Transverse colon (tissue), 4 donors: ENCODE measurements at places on chromosomes 4 and X.

DNA sequence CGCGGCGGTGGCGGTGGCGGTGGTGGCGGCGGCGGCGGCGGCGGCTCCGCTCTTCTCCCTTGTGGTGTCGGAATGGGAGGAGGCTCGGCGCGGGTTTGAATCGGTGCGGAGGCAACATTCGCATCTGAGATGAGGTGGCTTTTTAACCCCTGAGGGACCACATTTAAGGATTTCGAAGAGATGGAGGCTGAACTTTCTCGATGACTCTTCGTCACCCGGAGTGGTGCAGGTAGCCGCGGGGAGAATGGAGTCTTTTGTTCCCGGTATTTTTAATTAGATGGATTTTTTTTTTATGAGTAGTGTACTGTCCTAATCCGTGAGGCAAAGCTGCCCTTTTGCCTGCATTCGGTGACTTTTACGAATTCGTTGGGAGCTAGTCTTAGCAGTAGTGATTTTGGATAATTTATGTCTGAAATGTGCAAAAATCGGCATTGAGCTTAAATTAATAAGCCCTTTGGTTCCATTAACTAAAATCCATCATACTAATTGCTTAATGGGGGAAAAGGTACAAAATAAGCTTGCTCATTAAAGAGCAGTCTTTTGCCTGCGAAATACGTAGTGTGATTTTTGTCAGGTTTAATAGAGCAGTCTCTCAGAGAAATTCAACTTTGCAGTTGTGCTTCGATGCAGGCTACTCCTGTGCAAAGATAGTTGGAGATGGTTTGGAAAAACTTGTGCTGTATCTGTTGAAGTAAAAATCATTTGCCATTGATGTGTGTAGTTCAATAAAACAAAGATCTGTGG lies 206.2 kb downstream of the TENM3 start:
- H3K4me3 ChIP-seq: peak overlapping the region; percentile 57
- peaks cover 9% of the 10 kb centered on the region for H3K4me1 ChIP-seq
- peaks cover 81% of the 10 kb centered on the region for H3K27me3 ChIP-seq
- peak overlapping the region; percentile 69 for H3K27ac ChIP-seq
- H3K36me3 ChIP-seq: no peaks in the 10 kb centered on the region

DNA sequence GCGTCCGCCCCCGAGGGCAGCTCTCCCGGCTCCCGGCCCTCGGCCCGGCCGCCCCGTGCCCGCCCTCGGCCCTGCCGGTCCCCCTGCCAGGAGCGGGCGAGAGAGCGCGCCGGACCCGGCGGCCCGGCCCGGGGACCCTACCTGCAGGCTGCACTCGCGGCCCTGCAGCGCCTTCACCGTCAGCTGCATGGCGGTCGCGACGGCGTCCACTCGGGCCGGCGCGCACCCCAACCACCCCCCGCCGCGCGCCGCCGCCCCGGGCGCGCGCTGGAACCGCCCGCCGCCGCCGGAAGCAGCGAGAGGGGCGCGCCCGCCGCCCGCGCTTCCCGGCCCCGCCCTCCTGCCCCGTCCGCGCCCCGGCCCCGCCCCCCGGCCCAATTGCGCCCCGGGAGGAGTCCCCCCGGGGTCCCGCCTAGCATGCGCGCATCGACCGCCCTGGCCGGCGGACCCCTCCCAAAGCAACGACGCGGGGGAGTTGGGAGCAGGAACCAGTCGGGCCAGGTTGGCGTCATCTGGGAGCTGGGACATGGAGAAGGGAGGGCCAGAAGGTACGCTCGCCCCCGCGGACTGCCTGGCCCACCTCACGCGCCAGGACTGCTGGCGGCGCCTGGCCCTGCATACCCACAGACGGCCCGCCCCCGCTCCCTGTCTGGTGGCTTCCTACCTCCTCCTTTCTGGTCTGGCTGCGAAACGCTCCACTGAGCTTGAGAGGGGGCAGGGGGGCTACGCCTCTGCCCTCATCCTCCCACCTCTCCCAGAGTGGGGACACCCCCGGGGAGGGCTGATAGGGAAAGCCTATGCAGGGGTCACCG lies at the start of gene UBL4A:
Gene UBL4A (minus strand): TSS at position 220 of the 812 bp plus-strand sequence. CDS start 31 bp downstream, at position 189.
- H3K36me3 ChIP-seq: no peaks in the 10 kb centered on the region
- H3K27ac ChIP-seq: peak within 1 kb of the TSS; percentile 93
- H3K4me1 ChIP-seq: peaks cover 27% of the 10 kb centered on the region
- H3K4me3 ChIP-seq: peak within 1 kb of the TSS; percentile 49
- H3K27me3 ChIP-seq: no peaks in the 10 kb centered on the region
- peak; percentile 63 for DNase-seq

- no peaks in the 10 kb centered on the region for H3K36me3 ChIP-seq
- H3K27me3 ChIP-seq: no peaks in the 10 kb centered on the region
- no peaks in the 10 kb centered on the region for H3K4me1 ChIP-seq
- no peak overlapping the region for H3K27ac ChIP-seq
- DNase-seq: no peak
- H3K4me3 ChIP-seq: no peak overlapping the region
These were observed 23.9 kb downstream of the CXXC4 start for GRCh38 chr4:104470770-104471169.

GRCh38 chr4:156970501-156971164 lies 966 bp downstream of the PDGFC start:
- no peaks in the 10 kb centered on the region for H3K27me3 ChIP-seq
- peak; percentile 61 for DNase-seq
- no peaks in the 10 kb centered on the region for H3K36me3 ChIP-seq
- peaks cover 15% of the 10 kb centered on the region for H3K4me1 ChIP-seq
- H3K27ac ChIP-seq: peak overlapping the region; percentile 92
